ENCODE measurements at places on chromosomes 7 and 10. TPM values are rescaled to one million over a fixed set of nuclear protein-coding genes. Genes with fewer than 3 reads are reported as not detected.

The CHCHD1 gene
- total RNA-seq = 31.4 TPM

The AZGP1 gene
- not detected for total RNA-seq

The LRRD1 gene
- total RNA-seq = not detected

The SRGN gene
- total RNA-seq = 468 TPM

The MYOF gene
- 10.8 TPM for total RNA-seq

The ELAPOR2 gene
- total RNA-seq = 2.5 TPM

The HABP2 gene
- not detected for total RNA-seq

The TOMM7 gene
- total RNA-seq = 280 TPM

The NKX1-2 gene
- total RNA-seq = not detected

- H3K27me3 ChIP-seq = no peaks in the 10 kb centered on the region
- H3K27ac ChIP-seq = no peak overlapping the region
- no peak overlapping the region for H3K4me3 ChIP-seq
- no peaks in the 10 kb centered on the region for H3K36me3 ChIP-seq
- peaks cover 9% of the 10 kb centered on the region for H3K4me1 ChIP-seq
- no peak for DNase-seq
Measured at GRCh38 chr7:25515633-25516275, 287.5 kb upstream of the NPVF start.

- DNase-seq = no peak
- no peaks in the 10 kb centered on the region for H3K4me1 ChIP-seq
- H3K4me3 ChIP-seq = no peak overlapping the region
- no peak overlapping the region for H3K27ac ChIP-seq
- H3K27me3 ChIP-seq = no peaks in the 10 kb centered on the region
Measured at GRCh38 chr7:123998921-123999320, 33.9 kb downstream of the TMEM229A start.

GRCh38 chr10:98924526-98924925 is 311.1 kb downstream of the HPSE2 start:
- DNase-seq = no peak
- H3K4me3 ChIP-seq = no peak overlapping the region
- H3K27ac ChIP-seq = no peak overlapping the region

GRCh38 chr7:9962742-9963141 is 1010.9 kb upstream of the PHF14 start:
- no peak for DNase-seq
- no peaks in the 10 kb centered on the region for H3K27me3 ChIP-seq
- no peak overlapping the region for H3K27ac ChIP-seq
- H3K4me1 ChIP-seq = no peaks in the 10 kb centered on the region

DNA sequence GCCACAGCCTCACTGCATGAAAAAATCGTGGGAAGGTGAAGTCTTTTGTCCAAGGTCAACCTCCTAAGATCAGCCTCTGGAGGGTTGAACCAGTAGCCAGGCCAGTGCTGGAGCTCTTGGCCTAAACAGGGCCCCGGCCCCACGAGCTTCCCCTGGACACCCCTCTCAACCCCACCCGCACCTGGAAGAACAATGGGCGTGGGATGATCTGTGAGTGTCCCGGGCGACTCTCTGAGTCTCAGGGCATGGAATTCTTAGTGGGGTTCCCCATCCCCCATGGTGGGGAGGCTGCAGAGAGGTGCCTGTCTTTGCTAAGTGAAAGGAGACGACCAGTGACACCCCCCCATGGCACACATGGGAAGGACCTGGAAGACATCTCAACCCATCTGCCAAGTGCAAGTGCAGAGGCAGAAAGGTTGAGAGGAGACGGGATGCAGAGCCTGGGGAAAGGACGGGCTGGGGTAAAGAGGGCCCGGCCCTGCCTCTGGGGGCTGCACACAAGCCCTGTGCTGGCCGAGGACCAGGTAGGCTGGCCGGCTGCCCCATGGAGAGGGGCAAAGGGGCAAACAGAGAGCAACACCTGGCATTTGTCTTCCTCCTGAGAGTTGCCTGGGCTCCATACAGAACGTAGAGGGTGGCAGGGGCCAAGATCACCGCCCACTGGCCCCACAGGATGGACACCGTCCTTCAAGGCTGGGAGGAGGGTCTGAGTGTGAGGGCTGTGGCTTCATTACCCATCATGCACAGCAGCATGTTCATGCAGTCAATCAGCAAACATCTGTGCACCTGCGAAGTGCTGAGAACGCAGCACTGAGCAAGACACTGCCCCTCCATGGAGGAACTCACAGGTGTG is 163.0 kb upstream of the PPP2R2D start:
- no peaks in the 10 kb centered on the region for H3K4me1 ChIP-seq
- no peak overlapping the region for H3K27ac ChIP-seq
- H3K27me3 ChIP-seq = no peaks in the 10 kb centered on the region
- H3K36me3 ChIP-seq = no peaks in the 10 kb centered on the region
- H3K4me3 ChIP-seq = no peak overlapping the region

- peaks cover 5% of the 10 kb centered on the region for H3K36me3 ChIP-seq
- H3K27ac ChIP-seq = peak overlapping the region; percentile 86
- peaks cover 16% of the 10 kb centered on the region for H3K27me3 ChIP-seq
- no peak for DNase-seq
- H3K4me3 ChIP-seq = peak overlapping the region; percentile 96
Measured at GRCh38 chr7:94003446-94004023, 620 bp downstream of the BET1 start.

DNA sequence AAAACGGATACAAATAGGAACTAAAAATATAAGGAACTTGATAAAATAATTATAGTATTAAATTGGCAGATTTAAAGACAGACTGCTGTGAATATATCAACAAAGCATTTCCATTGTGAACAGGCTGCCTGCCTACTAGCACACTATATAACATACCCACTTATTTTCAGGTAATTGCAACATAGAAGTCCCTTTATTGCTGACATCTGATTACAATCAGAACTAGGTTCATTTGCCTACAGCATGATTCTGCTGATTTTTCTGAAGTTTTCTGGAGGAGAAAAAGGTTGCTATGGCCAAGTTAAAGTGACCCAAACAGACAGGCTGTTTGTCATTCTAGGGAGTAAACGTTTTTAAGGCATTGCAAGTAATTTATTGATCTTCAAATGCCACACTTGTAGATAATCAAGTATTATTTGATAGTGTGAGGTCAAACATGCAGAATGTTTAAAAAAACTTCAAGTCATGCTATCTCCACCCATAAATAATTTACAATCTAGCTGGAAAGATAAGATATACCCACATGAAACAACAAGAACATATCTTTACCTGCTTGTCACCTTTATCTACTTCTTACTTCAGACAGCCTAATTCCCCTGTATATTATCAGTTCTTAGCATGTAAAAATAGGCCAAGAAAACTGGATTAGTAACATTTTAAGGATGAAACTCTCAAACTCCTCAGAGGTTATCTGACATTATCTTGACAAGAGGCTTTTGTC is 40.5 kb downstream of the MTPN start:
- no peak overlapping the region for H3K27ac ChIP-seq
- peaks cover 36% of the 10 kb centered on the region for H3K4me1 ChIP-seq
- H3K36me3 ChIP-seq = peaks cover 19% of the 10 kb centered on the region
- H3K27me3 ChIP-seq = no peaks in the 10 kb centered on the region

- no peaks in the 10 kb centered on the region for H3K27me3 ChIP-seq
- H3K36me3 ChIP-seq = no peaks in the 10 kb centered on the region
- H3K27ac ChIP-seq = no peak overlapping the region
- H3K4me3 ChIP-seq = no peak overlapping the region
Measured at GRCh38 chr10:58898854-58899573, 277.4 kb upstream of the PHYHIPL start.

- no peak overlapping the region for H3K4me3 ChIP-seq
- no peaks in the 10 kb centered on the region for H3K27me3 ChIP-seq
- no peak overlapping the region for H3K27ac ChIP-seq
- H3K4me1 ChIP-seq = no peaks in the 10 kb centered on the region
Measured at GRCh38 chr7:90610105-90610504, 14.0 kb downstream of the CDK14 start.

GRCh38 chr10:80253266-80253962 is 36.0 kb downstream of the MAT1A start:
- no peaks in the 10 kb centered on the region for H3K36me3 ChIP-seq
- H3K4me1 ChIP-seq = peaks cover 20% of the 10 kb centered on the region
- H3K27ac ChIP-seq = peak overlapping the region; percentile 69
- H3K4me3 ChIP-seq = no peak overlapping the region
- peaks cover 4% of the 10 kb centered on the region for H3K27me3 ChIP-seq

DNA sequence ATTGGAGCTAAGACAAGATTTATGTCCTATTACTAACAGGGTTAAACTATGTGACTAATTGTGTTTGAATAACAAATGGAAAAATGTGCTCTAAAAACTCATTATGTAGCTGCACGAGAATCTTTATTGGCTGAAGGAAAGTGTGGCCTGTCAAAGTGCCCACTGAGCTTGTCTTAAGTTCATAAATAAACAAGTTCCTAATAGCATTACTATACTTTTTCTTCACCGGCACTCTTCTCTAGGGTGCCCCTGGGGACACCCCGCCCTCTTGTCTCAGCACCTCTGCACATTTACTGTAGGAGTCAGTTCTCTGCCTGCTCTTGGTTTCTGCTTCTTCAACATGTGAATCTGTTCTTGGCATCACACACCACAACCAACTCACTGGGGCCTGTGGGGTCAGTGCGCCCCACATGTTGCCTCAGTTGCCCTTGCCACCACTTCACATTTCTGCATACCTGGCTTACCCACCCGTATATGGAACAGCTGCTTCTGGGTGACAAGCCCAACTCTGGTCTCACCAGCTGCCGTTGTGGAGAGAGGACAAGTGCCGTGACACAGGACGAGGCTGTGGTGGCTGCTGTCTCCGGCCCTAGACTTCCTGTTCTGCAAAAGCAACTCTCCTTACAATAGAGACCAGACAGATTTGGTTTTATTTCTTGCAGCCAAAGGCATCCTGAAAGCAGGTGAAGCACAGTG is 96.3 kb upstream of the DDC start:
- peak overlapping the region; percentile 96 for H3K27ac ChIP-seq
- peak overlapping the region; percentile 74 for H3K4me3 ChIP-seq
- peaks cover 2% of the 10 kb centered on the region for H3K36me3 ChIP-seq
- H3K4me1 ChIP-seq = peaks cover 83% of the 10 kb centered on the region
- H3K27me3 ChIP-seq = no peaks in the 10 kb centered on the region

DNA sequence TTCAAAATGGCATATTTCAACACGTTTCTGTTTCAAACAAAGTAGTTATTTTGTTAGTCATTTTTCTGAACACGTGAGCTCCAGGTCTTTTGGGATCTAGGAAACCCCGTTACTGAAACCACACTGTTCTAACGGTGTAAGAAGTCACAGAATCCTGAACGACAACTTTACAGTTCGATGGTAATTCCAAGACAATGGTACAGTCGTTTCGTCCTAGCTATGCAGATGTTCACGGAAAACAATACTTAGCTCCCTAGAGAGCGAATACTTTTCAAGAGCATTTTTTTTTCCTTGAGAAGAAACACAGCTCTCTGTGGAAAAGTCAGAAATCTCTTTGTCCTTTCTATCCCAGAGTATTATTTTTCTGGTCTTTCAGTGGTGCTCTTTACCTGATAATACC is 254.1 kb downstream of the ADARB2 start:
- H3K4me1 ChIP-seq = no peaks in the 10 kb centered on the region
- no peak for DNase-seq
- H3K4me3 ChIP-seq = no peak overlapping the region
- H3K27ac ChIP-seq = no peak overlapping the region

GRCh38 chr7:94810496-94810895 is 96.9 kb upstream of the PPP1R9A start:
- no peak overlapping the region for H3K27ac ChIP-seq
- H3K27me3 ChIP-seq = no peaks in the 10 kb centered on the region
- no peaks in the 10 kb centered on the region for H3K4me1 ChIP-seq
- DNase-seq = no peak
- H3K36me3 ChIP-seq = no peaks in the 10 kb centered on the region
